ENCODE measurements at places on chromosomes 5 and 9. TPM values are rescaled to one million over a fixed set of nuclear protein-coding genes. Genes with fewer than 3 reads are reported as not detected.

Gene PLK2
- total RNA-seq = 27.2 TPM

Gene PAEP
- total RNA-seq = not detected

Gene CDHR2
- total RNA-seq = not detected

Gene WNK2
- total RNA-seq = 0.31 TPM

Gene EXD3
- 18.3 TPM for total RNA-seq

Gene ARHGEF28
- 14.7 TPM for total RNA-seq

Gene OR1L6
- total RNA-seq = not detected

Gene TMEM232
- total RNA-seq = 1.9 TPM

Gene SCAMP1
- 22.1 TPM for total RNA-seq

DNA sequence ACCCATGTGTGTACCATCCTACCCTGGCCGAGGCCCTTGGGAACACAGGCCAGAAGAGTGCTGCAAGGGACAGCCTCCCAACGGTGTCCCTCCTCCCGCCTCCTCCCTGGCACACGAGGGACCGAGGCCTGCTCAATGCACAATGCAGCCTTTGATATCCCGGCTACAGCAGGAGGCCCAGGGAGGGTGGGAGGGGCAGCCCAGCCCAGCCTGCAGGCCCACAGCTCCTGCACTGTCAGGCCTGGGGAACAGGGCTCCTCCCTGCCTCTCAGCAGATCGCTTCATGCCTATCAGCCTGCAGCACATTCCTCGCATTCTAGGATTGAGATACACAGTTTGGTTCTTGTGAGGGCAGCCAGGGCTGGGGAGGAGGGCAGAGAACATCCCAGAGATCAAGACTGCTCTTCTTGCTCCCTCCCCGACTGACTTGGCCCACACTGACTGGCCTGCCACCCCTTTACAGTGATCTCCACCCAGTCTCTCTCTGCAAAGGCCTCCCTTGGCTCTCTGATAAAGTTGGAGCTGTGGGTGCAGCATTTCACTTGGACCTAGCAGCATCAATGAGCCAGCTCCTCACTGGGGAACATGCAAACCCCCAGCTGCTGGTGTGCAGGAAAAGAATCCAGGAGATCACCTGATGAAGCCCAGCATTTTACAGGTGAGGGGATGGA is at the start of gene SH3TC2:
Gene SH3TC2 (minus strand): TSS at position 46 of the 671 bp plus-strand sequence. CDS start 40 bp downstream, at position 6.
- DNase-seq = no peak

GRCh38 chr5:150503386-150503785 is 4.5 kb upstream of the NDST1 start:
- DNase-seq = no peak

DNA sequence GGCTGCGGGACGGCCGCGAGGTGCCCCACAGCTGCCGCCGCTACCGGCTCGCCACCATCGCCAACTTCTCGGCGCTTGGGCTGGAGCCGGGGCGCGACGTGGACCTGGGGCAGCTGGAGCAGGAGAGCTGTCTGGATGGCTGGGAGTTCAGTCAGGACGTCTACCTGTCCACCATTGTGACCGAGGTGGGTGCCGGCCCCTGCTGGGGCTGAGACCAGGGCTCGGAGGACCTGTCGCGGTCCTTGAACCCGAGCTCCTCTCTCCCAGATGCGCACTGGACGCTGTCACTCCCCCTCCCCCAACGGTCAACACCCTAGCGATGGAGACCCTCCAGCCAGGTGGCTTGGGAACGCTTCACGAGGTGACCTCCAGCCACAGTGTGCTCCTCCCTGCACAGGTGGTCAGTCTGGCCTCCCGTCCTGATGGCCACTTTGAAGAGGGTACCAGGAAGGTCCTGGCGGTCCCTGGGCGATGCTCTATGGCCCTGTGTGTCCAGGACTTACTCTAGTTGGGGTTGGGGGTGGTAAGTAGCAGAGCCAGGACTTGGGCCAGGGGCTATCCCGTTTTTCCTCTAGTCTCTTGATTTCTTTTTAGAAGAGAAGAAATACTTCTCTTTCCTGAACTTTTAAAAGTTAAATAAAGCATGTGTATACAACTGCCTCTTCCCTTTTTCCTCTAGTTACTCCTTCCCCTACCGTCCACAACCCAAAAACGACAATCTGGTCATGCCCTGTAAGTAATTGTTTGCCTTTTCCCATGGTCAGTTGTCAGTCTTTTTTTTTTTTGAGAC is 866 bp downstream of the SLC22A5 start:
- DNase-seq = no peak

DNA sequence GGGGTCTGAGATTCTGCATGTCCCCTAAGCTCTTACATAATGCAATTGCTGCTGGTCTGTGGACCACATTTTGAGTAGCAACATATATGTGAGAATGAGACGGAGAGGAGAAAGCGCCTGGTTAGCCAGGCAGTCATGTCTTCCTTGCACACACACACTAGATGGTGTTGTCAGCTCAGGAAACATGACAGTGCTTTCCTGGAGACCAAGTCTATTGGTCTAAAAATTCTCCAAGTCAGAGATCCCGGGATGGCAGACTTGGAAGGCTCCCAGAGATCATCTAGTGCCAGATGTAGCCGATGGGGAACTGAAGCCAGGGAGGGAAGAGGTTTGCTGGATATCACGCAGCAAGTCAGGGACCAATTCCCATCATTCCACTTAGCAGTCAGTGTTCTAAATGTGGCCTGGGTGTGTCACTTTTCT is 53.4 kb downstream of the GALNT12 start:
- DNase-seq = no peak

DNA sequence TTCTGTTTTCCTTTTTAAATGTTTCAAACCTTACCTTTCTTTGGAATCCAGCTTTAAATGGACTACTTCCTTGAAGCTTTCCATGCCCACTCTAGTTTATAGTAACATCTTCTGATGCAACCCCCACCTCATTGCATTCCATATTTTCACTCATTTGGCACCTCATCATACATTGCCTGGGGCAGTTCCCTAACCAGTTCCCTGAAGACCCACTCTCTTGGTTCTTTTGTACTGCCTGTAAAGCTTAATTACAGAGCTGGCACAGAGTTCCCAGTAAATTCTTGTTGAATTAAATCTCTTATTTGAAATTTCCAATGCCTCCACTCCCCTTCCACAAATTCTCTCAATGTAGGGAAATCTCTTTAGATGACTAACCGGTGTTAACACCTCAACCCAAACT is 257.2 kb downstream of the ARRDC3 start:
- no peak for DNase-seq

- DNase-seq = no peak
Measured at GRCh38 chr5:161403996-161404395, 142.5 kb downstream of the GABRB2 start.

GRCh38 chr5:75337366-75338021 is 474 bp downstream of the HMGCR start:
- DNase-seq = no peak

- DNase-seq = no peak
Measured at GRCh38 chr5:136018814-136019783, 9.7 kb upstream of the TGFBI start.

DNA sequence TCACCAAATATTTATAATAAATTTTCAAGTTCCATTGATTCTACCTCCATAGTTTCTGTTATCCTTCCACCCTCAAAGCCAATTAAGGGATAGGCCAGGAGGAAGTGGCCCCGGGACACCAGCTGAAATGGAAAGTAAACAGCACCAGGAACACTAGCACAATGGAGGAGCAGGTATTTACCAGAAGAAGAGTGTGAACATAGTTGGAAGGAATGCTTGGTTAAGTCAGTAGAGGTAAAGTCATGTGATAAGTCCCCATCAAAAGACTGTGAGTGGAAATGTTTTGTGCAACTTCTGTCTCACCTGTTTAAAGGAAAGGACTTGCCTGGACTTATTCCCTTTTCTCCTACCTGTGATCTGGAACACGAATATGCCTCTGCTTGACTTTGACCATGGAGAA is 146.7 kb upstream of the RAI14 start:
- DNase-seq = no peak

DNA sequence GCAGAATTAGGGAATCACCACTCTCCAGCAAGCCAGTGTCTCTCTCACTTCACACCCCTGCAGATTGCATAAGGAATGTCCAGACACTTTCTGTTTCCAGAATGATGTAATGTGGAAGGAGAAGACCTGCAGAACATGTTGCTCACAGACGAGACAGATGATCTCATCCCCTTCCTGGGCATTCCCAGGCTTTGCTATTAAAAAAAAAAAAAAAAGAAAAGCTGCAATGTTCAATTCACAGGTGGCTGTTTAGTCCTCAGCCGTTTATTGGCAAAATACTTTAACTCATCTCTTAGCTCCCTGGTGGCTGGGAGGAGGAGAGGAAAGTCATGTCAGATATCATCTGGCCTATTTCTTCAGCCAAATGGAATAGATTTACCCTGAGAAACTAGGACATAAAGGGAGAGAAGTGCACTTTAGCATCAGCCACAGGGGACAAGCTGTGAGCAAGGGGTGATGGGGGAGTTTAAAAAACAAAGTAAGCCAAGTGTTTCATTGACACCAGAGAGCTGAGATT is 95.9 kb upstream of the TNC start:
- DNase-seq = no peak

DNA sequence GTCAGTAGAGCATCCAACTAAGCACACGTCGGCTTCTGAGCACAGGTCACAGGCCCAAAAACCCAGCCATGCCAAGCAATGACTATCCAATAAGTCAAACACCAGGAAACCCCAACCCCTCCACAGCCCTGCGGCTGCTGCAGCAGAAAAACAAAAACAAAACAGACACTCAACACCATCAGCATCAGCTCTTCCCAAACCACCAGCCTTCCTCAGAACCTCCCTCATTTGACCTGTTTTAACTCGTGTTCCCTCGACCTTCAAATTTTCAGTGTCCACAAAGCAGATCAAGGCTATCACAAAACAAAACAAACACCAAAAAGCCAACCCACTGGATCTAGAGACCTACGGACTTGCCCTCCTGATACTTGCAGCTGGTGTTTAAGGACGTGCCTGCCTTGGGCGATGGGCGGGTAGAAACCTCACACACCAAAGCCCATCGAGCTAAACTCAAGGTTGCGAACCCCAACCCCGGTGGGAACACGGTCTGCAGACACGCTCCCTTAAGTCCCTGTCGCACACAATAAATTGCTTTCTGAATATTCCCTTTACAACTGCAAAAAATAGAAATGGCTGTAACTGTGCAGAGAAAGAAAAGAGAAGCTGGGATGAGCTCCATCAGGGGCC is 247.1 kb upstream of the ANKRD55 start:
- DNase-seq = no peak

GRCh38 chr5:119353213-119353612 is 2.6 kb upstream of the TNFAIP8 start:
- DNase-seq = no peak

DNA sequence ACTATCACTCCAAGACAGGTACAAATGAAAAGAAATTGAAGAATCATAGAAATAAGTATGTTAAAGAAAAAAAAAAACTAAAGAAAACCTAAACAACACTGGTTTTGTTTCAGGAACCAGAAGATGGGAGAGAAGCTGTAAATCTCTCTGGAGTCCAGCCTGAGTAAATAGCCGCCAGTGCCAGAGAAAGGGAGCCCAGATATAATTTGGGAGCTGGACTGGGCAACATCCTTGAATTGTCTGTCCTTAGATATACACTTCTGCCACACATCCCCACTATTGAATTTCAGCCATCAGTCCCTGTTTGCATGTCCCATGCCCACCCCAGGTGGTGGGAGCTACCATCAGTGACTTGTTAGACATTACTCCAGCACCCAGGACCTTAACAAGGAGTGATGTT is 979.6 kb downstream of the DTWD2 start:
- DNase-seq = no peak

- no peak for DNase-seq
Measured at GRCh38 chr5:10354048-10354872, 765 bp downstream of the MARCHF6 start.

GRCh38 chr9:106771608-106772007 is 91.4 kb upstream of the ZNF462 start:
- DNase-seq = no peak

DNA sequence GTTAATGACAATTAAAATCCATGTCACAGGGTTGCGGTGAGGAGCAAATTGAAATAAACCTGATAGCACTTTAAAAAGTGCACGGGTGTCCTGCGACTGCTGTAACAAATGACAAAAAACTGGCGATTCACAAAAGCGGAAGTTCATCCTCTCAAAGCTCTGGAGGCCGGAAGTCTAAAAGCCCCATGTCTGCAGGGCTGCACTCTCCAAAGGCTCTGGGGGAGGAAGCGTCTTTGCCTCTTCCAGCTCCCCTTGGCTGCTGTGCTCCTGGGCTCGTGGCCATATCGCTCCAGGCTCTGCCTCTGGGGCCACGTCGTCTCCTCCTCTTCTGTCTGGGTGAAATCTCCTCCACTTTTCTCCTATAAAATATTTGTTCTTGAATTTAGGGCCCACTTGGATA is 273.9 kb upstream of the IRX2 start:
- DNase-seq = no peak

DNA sequence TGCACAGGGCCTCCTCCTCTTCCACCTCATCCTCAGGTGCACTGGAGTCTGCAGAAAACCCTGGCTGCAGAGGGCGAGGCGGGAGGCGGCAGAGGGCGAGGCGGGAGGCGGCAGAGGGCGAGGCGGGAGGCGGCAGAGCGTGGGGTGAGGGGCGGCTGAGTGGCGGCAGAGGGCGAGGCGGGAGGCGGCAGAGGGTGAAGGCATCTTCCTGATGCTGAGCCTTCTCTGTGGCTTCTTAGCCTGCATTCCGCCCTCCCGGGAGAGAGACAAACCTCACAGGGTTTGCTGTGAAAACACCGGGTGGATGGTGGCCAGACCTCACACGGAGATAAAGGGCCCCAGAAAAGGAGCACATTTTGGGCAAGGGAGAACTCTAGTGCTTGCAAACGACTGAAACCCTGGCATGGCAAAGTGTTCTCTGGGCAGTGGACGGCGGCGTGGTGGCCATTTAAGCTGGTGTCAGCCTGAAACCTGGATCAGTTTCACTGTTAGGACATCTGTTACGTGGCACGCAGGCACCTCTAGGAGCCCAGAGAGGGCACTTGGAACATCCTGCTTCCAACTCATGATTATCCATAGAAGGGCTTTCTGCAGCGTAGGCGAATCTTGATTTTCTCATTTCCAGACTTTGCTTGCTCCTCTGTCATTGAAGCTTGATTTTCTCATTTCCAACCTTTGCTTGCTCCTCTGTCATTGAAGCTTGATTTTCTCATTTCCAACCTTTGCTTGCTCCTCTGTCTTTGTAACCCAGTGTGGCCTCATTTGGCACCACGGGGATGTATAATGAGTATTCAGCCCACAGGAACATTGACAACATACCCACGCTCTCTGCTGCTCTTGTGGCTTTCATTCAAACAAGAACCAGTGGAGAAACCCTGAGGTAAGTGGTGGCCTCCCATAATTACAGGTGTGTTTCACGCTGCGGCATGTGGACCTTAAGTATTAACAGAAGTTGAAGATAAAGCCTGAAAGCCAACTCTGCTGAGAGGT is 16.3 kb upstream of the PLEKHG4B start:
- DNase-seq = no peak

- no peak for DNase-seq
Measured at GRCh38 chr5:25009063-25009462, 364.3 kb upstream of the CDH10 start.

DNA sequence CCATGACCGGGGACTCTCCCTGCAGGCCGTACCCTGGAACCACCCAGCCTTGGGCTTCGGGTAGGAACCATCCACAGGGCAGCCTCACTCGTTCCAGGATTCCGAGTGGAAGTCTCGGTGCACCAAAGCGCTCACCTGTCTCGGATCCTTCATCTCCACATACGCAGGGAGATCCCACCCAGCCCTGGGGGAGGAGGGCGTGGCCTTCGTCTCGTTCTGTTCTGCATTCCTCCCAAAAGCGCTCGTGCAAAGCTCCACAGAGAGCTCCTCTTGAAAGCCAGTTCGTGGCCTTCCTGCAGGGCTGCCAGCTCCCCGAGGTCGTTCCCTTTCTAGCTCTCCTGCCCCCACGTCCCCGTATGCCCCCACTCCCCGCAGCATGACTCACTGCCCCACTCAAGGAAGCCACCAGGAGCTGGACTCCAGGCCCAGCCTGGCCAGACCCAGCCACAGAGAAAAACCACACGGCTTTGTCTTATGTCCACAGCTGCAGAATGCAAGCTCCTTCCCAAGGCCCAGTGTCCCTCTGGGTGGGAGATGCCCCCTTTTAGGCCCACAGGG is 65.0 kb upstream of the SARDH start:
- DNase-seq = no peak
